Muscle of back (tissue), 13 donors: ENCODE measurements at places on chromosomes 5 and 9. TPM values are rescaled to one million over a fixed set of nuclear protein-coding genes. Genes with fewer than 3 reads are reported as not detected.

DNA sequence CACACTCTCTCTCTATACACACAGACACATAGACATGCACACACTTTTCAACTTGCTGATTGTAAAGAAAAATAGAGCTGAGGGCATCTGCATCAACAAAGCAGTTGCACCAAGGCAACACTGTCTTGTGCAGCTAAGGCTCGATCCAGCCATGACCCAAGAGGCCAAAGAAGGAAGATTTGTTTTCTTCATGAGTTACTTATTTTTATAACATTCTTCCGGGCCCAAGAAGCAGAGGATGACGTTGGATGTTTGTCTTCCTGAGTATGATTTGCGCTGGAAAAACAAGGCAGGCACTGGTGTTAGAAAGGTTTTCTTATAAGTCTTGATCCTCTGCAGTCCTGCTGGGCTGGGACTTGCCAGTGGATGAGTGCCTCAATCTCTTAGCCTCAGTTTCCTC lies 344.1 kb downstream of the ADAMTS6 start:
- no peak for DNase-seq

DNA sequence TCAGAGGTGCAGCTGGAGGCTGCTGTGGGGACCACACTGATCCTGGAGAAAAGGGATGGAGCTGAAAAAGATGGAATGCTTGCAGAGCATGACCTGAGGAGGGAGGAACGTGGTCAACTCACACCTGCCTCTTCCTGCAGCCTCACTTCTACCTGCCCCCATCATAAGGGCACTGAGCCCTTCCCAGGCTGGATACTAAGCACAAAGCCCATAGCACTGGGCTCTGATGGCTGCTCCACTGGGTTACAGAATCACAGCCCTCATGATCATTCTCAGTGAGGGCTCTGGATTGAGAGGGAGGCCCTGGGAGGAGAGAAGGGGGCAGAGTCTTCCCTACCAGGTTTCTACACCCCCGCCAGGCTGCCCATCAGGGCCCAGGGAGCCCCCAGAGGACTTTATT lies 5.9 kb upstream of the SLC6A7 start:
- DNase-seq = no peak

- DNase-seq = no peak
Observed at GRCh38 chr9:129171993-129172751, 5.9 kb downstream of the IER5L start.

DNA sequence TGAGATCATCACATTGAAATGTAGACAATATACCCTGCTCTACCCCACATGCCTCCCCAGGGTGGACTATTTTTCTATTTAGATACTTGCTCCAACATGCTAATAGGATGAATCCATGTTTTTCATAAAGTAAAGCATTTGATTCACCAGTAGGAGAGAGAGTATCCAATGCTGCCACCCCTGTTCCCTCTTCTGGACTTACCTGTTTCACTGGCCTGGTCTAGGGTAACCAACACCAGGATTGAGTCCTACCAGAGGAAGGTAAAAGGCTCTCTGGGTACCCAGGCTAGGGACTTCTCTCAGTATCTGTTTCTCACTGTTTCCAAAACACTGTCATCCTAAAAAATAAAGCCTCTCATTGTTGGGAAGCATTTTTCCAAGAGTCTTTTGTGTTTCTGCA lies 30.2 kb upstream of the GABRP start:
- no peak for DNase-seq

DNA sequence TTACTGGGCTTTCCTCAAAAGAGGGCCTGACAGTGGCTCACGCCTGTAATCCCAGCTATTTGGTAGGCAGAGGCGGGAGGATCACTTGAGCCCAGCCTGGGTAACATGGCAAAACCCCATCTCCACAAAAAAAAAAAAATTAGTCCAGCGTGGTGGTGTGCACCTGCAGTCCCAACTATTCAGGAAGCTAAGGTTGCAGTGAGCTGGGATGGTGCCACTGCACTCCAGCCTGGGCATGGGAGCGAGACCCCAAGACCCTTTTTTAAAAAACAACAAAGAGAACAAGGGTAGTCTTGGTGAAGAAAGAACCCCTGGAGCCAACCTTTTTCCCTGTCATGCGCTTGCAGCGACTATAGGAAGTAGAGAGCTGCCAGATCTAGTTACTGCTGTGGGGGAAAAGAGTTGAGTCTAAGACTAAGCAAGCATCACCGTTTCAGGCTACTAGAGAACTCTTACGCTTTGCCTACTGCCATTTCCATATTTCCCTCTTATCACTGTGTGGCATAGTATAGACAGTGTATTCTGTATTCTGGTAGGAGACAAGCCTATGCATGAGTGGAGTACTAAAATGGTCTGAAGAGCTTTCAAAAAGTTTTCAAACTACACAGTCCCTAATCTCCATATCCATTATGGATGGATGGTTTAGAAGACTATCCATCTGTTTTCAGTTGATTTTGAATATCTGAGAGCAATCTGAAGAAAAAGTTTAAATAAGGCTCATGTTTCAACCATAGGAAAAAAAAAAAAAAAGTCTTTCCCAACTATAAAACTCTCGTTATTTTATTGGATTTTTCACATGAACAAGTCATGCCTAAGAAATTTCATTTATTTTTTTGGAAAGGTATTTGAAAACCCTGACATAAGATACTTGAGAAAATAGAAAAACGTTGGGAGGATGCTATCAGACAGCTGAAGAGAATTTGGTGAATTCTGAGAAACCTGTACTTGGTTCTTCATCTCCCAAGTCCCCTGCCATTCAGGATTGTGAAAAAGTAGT lies 2.6 kb downstream of the C9orf40 start:
- DNase-seq = no peak

DNA sequence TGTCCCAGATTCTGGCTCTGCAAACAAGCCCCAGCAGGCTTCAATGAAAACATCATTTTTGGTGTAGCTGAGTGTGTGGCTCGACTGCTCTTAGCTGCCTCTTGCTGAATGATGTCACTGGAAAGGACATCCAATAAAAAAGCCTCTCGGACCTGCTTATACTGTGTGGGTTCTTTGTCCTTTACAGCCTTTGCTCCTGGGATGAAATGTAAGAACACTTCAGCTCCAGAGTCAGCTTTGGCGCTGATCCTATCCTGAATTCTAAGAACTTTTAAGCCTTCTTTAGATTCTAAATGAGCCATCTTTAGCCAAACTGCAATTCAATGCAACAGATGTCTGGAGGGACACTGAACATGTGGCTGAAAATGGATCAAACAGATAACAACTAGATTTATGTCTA lies 404.6 kb upstream of the C9orf72 start:
- DNase-seq = no peak

- DNase-seq = no peak
Observed at GRCh38 chr5:120841830-120842229, 377.7 kb downstream of the PRR16 start.

DNA sequence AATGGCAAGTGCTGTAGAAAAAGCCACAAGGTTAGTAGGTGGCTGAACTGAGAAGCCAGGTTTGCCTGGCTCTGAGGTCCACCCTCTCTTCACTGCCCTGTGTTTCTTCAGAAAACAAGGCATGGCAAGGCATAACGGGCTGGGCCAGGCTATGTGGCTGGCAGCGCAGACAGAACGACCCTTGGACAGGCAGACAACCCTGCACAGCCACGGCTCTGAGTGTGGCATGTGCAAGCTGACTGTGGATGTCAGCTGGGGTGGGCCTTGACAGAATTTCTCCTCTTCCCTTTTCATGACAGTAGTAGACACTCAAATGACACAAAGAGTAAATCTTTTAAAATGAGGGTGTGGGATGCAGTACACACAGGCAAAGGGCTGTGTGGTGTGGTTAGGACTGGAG lies 81.7 kb downstream of the MACROH2A1 start:
- DNase-seq = no peak

GRCh38 chr5:51373880-51374523 lies 9.2 kb upstream of the ISL1 start:
- no peak for DNase-seq

- no peak for DNase-seq
Observed at GRCh38 chr5:127297348-127298035, 6.9 kb downstream of the MEGF10 start.

TRIM7 gene
- 12.7 TPM for polyA plus RNA-seq

OR1J2 gene
- not detected for polyA plus RNA-seq

DNM1 gene
- 119 TPM for polyA plus RNA-seq

FYB1 gene
- 17.6 TPM for polyA plus RNA-seq

GABRA1 gene
- not detected for polyA plus RNA-seq
